ENCODE measurements at places on chromosomes 12 and 14.

GRCh38 chr14:77926942-77927341 is 127.0 kb downstream of the ADCK1 start:
- no peak for DNase-seq

- DNase-seq: no peak
Measured at GRCh38 chr14:105349992-105350391, 35.4 kb downstream of the PACS2 start.

- no peak for DNase-seq
Measured at GRCh38 chr12:74227846-74228545, 309.6 kb upstream of the ATXN7L3B start.

DNA sequence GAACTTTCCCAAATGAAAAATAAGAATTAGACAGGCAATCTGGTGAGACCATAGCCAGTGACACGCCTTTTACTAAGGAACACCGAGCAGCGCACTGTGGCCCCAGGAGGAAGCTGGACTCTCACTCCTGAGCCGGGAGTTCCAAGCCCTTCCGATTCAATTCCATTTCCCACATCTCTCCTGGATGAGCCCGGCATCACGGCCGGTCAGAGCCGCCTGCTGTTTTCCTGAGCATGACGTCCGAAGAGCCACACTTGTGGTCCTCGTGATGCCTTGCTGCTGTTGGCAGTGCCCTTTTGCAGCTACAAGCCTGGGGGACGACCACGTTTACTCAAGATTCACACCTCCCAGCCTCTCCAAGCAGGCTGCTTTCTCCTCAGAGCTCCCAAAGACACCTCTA is 40.8 kb downstream of the FBXL14 start:
- no peak for DNase-seq
